ENCODE measurements at places on chromosomes 16 and 17.

DNA sequence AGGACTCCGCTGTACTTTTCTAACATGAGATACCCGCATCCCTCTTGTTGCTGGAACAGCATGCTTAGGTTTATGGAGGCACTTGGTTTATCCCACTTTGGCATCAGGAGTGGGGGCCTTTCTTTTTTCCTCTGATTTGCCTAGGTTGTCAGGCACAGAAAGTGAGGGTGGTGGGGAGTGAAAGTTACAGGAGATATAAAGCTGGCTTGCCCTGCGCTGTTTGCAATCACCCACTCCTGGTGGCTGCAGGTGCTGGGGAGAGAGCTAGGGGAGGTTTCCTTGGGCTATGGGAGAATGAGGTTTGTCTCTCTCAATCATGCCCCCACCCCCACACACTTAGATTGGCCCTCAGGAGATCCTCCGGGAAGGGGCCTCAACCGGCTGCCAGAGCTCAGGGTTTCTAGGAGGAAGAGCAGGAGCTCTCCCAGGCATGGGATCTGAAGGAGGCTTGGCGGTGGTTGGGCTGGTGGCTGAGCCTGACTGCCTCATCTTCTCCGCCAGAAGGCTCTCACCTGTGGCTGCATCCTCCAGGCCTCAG lies 1.4 kb downstream of the WSCD1 start:
- no peak for DNase-seq

- no peak for DNase-seq
These were observed 121.2 kb downstream of the IRX3 start for GRCh38 chr16:54165174-54165911.

- no peak for DNase-seq
These were observed 8.4 kb upstream of the CRYBA1 start for GRCh38 chr17:29238133-29238850.

DNA sequence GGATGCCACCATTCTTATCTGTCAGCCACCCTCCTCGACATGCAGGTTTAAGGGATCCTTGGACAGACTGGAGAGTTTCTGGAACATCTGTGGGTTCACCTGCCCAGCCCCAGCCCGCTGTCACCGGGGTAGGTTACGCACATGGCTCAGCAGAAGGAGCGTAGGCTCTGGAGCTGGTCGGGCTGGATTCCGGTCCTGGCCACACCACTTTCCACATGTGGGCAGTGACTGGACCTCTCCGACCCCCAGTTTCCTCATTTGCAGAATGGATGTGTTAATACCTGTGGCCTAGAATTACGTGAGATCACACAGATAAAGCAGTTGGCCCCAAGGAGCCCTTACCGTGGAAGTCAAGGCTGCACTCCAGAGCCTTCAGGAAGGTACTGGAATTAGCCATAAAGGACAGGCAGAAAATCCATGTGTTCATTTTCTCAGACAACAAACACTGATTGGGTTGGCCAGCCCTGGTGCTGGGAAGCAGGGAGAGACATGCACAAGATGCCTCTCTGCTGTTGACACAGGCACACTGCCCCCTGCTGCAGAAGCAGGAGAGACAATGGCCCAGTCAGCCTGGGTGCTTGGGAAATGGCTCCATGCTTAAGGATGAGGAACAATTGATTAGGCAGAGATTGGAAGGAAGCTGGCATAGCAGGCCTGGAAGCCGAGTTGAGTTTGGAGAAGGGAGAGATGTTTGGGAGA lies 58.8 kb downstream of the SF3B3 start:
- peak; percentile 20 for DNase-seq

DNA sequence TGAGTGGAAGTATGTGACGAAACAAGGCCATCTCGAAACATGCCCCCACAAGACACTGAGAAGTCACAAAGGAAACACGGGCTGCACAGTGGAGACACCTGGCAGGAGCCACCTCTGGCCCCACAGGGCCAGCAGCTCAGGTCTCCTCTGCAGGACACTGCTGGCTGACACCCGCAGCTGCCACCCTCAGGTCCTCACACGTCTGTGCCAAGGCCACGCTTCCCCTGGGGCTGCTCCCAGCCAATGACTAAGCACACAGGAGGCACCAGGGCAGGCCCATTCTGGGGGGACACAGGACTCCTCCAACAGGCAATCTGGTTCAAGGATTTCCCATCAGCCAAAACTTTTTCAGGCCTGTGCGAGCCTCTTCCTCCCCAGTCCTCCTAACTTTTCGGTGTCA lies 36.4 kb downstream of the MBTPS1 start:
- no peak for DNase-seq

GRCh38 chr17:62860962-62861873 lies 53.1 kb upstream of the MARCHF10 start:
- DNase-seq, result no peak

DNA sequence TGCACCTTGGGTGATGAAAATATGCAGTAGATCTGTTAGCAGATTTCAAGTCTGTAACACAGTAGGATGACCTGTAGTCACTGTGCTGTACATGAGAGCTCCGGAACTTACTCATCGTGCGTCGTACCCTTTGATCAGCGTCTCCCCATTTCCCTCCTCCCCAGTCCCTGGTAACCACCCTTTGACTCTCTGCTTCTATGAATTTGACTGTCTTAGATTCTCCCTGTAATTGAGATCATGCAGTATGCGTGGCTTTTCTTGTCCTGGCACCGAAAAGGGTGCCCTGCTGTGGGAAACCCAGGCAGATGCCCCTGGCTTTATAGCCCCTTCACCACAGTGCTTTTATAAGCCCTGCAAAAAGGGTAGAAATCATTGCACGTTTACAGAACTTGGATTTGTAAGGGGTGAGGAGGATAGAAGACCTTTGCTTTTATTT lies 20.5 kb downstream of the CLEC16A start:
- peak; percentile 82 for DNase-seq

DNA sequence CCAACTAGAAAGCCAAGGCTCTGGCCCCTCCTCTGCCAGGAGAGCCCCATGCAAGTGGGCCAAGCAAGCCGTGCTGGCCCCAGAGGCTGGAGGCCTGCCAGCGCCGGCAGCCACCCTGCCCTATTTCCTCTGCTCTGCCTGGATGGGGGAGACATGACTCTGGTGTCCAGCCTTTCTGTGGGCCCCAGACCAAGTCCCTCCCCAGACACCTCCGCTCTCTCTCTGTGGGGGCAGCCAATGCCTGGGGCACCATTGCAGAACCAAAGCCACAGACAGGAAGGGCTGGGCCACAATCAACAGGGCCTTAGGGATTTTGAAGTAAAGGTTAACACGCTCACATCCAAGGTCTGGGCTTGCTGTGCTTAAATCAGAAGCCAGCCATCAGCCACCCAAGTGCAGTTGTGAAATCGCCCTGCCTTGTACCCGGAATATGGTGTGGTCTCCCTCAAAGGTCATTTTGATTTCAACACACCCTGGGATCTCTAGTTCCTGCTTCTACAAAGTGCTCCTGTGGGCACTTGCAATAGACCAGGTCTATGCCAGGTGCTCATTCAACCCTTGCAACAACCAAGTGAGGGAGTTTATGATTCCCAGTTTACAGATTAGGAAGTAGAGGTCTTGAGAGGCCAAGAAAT lies 63.5 kb upstream of the TEX2 start:
- DNase-seq, result no peak

DNA sequence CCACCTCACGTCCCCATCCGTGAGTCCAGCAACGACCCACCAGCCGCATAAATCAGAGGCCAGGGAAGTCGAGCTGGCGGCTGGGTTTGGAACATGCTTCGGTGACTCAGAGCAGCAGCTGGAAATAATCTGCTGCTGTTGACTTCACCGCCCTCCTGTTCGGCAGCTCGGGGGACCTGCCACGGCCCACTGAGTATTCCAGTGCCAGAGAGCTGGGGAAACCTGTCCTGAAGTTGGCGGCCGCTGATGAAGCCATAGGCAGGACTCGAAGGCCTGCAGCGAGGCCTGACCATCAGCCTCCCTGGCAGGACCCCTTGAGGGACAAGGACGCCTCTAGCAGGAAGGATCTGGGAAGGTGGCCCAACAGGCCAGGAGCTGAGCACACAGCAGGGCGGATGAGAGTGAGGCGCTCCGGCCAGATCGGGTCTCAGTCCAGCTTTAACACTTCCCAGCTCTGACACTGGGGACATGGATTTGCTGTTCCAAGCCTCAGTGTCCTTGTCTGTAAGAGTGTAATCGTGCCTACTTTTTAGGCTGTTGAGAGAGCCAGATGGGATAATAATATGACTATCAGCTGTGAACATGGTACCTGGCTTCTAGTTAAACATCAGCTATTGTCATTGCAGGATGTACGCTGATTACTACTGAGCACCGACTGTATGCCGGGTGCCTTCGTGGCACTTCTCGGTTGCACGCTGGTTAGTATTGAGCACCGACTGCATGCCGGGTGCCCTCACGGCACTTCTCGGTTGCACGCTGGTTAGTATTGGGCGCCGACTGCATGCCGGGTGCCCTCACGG lies 50.4 kb upstream of the CIBAR2 start:
- no peak for DNase-seq

DNA sequence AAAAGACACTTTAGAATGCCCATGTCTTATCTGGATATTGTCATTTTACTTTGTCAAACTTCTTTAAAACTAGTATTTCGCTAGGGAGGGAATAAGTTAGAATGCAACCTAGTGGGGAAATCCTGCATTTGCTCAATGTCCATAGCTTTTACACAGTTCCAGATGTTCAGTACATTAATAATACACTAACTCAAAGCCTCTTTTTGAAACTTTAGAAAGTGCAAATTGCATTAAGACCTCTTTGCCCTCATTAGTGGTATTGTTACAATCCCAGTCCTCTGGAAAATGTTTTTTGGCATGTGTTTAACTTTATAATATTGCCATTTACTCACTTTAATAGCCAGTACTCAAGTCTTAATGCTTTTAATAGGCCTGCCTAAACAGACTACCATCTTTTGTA lies 106.8 kb downstream of the BRIP1 start:
- no peak for DNase-seq

GRCh38 chr17:49146620-49147306 lies 14.2 kb downstream of the B4GALNT2 start:
- DNase-seq, result no peak

DNA sequence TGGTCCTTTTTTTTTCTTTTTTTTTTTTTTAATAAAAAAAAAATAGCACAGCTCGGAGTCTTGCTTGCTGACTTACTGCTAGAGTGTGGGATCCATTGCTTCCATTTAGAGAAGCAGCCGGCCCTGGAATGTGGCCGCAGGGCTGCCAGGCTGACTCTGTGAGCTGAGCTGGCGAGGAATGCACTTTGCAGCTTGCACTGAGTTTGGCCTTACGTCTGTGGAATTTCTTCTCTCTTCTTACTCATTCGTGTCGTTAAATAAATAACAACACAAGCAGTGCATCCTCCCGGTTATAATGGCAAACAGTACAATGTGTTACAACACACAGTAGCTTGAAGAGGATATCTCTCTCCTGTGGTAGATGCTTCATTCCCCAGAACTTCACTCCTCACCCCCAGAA lies 69.2 kb downstream of the PRKCB start:
- no peak for DNase-seq

- no peak for DNase-seq
These were observed 744 bp downstream of the CMIP start for GRCh38 chr16:81445143-81445961.

DNA sequence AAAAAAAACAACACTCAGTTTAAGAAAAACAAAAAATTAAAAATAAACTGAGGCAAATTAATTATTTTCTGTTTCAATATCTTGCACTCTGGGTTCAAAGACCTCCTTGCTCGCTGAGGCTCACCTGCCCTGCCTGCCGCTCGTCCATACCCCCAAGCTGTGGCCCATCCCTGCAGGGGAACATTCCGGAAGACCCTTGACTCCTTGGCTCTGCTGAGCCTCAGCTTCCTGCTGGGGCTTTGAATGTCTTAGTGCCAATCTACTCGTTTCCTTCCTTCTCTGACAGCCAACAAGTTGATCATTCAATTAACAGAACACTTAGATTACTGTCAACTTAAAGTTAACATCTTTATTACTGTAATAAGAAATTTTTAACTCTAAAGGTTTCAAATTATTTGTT lies 24.3 kb downstream of the G6PC1 start:
- DNase-seq, result no peak

- DNase-seq, result no peak
These were observed 17.5 kb downstream of the MARCHF10 start for GRCh38 chr17:62790564-62790986.

- no peak for DNase-seq
These were observed 68.8 kb downstream of the MRTFB start for GRCh38 chr16:14139872-14140271.

DNA sequence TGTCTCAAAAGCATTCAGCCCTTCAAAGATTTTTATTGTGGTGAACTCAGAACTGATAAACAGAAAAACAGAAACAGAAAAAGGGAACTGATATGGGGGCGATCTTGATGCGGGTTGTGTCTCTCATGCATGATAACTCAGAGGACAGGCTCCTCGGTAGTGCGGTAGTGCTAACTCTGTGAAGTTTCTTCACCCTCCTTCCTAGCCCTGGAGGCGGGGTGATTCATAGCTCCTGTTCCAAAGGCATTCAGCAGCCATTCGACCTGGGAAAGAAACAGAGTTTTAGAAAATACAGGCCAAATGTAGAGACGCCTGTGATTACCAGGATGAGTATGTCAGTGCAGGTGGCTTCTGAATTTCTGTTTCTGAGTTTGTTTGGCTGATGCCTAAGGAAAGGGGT lies 5.5 kb upstream of the MAF start:
- DNase-seq, result peak; percentile 31

- DNase-seq, result no peak
These were observed 61.3 kb upstream of the ADORA2B start for GRCh38 chr17:15883617-15884111.

DNA sequence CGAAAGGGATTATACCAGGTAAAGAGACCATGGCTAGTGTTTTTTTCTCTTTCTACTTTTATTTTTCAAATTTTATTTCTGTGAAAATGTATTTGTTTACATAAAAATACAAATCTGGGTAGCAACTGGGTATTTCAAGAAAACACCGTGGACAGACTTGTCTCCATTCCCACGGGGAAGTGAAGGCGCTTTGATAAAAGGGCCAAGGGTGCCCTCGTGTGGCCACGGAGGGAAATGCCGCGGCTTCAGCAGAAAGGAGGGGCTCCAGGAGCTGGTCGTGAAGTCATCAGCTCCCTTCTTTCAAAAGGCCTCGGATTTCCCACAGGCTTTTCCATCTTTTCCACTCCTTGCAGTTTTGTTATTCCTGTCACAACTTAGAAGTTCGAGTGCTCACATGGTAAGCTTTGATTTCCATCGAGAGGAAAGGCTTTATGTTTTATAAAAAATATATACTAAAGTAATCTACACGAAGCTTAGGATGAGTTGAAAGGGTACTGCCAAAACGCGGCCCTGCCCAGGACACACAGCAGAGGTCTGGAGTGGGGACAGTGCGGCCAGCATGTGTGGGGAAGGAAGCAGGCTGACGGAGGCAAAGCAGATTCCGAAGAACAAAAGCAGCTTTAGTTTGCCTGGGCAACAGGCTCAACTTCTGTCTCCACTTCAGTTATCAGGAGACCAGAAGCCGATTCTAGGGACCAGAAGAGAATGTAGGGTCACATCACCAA lies 15.3 kb upstream of the MNT start:
- DNase-seq, result peak; percentile 82

DNA sequence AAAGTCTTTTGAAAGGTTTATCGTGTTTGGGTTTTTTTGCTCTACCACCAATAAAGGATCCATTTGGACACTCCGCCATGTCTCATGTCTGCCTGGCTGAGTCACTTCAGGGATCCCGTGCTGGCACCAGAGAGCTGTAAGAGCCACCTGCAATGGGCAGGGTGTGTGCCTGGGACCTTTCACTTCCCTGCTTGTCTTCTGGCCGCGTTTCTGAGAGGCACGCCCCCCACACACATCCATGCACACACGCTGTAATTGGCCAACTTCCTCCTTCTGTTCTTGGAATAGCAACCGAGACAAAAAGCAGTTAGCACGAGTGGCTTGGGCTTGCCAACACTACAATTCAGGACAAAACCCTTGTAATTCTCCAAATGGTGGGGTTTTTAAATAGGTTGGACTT lies 9.8 kb upstream of the SOST start:
- no peak for DNase-seq

Data from stimulated activated CD4-positive, alpha-beta T cell treated with anti-CD3 and anti-CD28 coated beads, Interleukin-1b, Interleukin-23, amount 100 ng/mL, for 48 hours (primary cell).